Tibial nerve (tissue), 4 donors: ENCODE measurements at places on chromosomes 13 and 19.

DNA sequence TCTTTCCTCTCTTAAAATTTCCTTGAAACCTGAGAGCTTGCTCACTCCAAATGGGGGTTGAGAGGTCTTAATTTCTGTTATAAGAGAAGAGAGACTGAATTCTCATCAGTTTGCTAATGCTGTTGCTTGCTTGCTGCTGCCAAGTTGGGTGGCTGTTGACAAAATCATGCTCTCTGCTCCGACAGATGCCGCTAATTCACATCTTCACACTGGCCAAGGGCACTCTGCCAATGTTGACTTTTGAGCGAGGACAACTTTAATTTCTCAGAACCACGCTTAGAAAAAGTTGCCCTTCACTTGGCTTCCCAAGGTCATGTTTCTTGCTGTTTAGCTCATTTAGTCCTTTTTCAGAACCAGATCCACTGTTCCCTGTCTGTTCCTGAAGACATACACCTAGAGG, 402.9 kb downstream of the HS6ST3 start:
- no peak for DNase-seq

DNA sequence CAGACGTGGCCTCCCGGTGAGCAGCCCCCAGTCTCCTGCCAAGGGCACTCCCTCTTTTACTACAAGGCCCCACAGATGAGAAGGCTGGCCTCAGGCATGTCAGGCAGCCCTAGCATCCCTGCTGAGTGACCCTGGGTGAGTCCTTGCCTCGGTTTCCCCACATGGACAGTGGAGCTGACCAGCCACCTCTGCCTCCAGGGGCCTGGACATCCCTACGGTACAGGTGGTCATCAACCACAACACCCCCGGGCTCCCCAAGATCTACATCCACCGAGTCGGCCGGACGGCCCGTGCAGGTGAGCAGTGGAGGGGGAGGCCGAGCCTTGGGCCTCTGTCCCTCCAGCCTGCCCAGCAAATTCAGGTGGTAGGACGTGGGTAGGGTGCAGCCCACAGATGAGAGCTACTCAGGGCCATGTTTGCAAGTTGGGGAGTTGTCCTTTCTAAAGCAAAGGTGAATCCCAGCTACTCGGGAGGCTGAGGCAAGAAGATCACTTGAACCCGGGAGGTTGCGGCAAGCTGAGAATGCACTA, 5.2 kb downstream of the DDX49 start:
- no peak for DNase-seq

DNA sequence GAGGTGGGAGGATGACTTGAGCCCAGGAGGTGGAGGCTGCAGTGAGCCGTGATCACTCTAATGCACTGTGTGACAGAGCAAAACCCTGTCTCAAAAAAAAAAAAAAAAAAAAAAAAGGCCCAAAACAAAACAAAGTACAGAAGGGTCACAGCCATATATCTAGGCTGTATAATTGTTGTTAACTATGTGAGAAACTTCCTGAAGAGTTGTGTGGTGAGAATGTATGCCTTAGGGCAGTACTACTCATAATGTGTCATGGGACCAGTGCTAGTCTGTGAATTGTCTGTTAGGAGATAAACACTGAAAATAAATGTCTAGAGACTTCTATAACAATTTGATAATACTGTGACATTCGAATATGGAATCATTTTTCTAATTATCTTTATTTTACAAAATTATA, 43.1 kb downstream of the PAN3 start:
- DNase-seq = no peak

DNA sequence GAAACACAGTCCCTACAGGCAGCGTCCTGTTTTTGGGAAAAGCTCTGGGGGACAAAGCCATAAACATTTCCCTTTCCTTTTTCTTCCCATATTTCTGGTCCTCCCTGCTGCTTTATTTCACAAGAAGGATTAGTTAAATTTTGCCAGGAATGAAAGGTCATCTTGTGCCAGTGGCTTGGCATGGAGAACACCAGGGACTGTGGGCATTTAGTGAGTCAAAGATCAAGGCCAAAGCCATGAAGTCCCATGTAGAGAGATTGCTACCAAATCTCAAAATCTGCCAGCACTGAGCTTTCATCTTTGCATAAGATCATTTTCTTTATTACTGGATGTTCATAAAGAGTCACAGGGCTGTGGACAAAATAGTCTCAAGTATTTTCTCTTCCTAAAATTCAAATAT, 29.1 kb upstream of the SLC46A3 start:
- no peak for DNase-seq

- no peak for DNase-seq
Measured at GRCh38 chr19:15393963-15394362, 14.4 kb upstream of the AKAP8 start.
